ELF-1 (cell line): ENCODE measurements at places on chromosomes 2 and 18.

GRCh38 chr2:142892715-142893114 lies 15.3 kb downstream of the KYNU start:
- DNase-seq: no peak

DNA sequence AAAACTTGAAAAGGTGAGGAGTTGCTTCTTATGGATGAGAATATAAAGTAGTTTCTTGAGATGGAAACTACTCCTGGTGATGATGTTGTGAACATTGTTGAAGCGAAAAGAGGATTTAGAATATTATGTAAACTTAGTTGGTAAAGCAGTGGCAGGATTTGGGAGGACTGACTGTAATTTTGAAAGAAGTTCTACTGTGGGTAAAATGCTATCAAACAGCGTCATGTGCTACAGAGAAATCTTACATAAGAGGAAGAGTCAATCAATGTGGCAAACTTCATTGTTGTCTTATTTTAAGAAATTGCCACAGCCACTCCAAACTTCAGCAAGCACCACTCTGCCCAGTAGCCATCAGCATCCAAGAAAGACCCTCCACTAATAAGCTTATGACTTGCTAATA lies 112.9 kb upstream of the ZEB2 start:
- DNase-seq: no peak

GRCh38 chr2:36857713-36858112 lies 108.6 kb downstream of the STRN start:
- no peak for DNase-seq

DNA sequence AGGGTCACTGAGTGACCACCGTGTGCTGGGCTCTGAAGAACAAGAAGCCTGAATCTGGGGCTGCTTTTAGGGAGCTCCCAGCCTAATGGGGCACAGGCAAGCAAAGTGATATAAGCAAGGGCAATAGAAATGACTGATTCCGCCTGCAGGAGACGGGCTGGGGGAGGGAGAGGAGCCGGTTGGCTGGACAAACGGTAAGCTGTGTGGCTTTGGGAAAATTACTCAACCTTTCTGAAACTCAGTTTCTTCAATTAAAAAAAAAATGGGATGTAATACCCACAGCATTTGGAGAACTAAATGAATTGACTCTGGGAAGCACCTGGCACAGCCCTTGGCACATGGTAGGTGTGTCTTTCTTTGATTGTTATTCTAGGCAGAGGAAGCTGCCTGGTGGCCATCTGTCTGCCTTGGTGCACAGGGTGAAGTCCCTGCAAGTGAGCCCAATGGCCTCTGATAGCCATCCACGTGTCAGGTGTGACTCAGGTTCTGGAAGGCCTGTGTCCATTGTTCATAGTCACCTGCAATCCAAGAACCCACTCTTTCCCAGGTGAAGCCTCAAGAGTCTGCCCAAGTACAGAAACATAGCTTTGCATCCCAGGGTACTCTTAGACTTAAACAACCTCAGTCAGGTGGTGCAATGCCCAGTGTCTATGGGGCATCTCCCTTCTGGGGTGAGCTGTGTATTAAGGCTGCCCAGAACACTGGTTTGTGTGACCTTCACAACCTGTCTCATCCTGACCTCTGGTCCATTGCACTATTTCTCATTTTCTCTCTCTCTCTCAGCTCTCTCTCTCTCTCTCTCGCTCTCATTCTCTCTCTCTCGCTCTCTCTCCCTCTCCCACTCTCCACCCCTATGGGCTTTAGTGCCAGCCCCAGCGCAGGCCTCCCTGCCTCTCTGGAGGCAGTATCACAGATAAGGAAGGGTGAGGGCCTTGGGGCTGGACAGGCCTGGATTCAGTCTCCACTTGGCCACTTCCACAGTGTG lies 30.0 kb upstream of the NTSR2 start:
- DNase-seq: no peak

DNA sequence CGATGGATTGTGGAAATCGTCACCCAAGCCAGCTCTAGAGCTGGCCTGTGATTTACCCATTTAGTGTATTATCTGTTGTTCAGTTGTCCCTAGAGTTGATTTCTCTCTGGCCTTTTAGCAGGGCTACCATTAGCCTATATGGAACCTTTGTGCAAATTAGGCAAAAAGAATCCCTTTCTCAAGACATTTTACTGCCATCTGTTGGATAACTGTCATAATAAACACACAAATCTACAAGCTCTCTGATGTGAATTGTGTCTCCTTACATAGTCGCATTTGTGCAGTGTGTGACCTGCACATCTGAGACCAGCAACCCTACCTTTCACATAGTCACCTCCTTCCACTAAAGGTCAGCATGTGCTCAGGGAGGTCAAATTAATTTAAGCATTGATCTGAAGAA lies 34.0 kb downstream of the LOXHD1 start:
- DNase-seq: no peak

DNA sequence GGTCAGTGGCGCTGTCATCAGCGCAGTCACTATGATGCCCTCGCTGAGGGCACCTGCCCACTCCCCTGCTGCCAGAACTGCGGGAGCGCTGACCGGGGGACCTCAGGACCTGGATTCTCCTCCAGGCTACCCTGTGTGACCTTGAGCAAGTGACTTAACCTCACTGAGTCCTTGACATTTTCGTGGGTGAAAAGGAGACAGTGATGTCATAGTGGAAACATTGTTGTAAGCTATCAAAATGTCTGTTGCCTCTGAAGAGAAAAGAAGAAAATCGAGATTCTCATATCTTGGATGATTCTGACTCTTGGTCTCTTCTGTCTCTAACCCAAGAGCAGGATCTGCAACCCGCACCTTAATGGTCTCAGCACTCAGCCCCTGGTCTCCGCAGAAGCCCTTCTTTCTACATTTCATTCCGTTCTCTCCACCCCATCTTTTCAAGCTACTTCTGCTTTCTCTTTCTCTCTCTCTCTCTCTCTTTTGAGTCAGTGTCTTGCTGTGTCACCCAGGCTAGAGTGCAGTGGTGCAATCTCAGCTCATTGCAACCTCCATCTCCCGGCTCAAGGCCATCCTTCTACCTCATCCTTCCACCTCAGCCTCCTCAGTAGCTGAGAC lies 978 bp upstream of the TUBA4A start:
- DNase-seq: no peak
